ENCODE measurements at places on chromosomes 5 and 9.

- DNase-seq, result no peak
Observed at GRCh38 chr5:167639766-167640165, 651.7 kb upstream of the WWC1 start.

DNA sequence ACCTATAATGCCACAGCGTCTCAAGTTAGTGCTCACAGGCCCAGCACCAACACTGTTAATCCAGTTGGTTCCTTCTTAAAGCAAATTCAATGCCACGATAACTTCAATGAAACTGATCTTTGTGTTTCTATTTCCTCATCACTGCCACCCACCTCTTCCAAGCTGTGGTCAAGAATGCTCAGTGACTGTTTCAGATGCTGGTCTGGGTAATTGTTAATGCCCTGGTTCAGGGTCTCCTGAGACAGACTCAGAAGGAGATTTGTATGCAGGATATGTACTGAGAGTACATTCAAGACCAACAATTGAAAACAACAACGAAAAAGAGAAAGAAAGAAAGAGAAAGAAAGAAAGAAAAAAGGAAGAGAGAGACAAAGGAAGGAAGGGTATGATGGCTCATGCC is 505.3 kb downstream of the TLE4 start:
- no peak for DNase-seq

GRCh38 chr5:143593723-143594122 is 190.2 kb upstream of the NR3C1 start:
- no peak for DNase-seq

DNA sequence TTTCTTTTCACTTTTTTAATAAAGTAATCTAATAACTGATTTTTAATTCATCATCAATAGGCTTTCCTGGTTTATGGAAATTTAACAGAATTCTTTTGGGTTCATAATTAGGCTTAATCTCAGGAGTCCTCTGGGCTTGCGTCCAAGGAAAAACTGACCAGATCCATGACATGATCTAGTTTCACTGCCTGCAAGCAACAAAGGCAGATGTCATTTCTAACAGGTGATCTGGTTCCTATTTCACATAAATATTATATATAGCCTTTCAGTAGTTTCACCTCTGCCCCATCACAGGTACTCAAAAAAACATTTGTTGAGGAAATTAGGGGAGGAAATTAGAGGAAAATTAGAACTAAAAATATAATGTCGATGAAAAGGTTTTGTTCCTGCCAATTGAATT is 126.4 kb downstream of the FBXL17 start:
- no peak for DNase-seq

DNA sequence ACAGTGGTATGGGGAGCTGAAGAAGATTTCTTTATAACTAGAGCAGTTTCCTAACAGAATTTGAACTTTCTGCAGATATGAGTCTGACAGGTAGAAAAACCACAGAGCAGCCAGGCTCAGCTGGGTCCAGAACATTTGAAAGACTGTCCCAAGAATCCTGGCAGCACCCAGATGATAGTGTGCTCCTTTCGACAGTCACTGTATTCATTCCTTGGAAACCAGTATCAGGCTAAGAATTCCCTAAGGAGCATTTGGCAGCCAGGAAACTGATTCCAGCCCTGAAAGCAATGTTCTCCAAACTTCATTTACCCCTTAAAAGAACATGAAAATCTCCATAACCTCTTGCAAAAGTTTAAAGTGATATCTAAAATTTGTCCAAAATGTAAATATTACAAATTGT is 123.0 kb upstream of the MTAP start:
- no peak for DNase-seq

DNA sequence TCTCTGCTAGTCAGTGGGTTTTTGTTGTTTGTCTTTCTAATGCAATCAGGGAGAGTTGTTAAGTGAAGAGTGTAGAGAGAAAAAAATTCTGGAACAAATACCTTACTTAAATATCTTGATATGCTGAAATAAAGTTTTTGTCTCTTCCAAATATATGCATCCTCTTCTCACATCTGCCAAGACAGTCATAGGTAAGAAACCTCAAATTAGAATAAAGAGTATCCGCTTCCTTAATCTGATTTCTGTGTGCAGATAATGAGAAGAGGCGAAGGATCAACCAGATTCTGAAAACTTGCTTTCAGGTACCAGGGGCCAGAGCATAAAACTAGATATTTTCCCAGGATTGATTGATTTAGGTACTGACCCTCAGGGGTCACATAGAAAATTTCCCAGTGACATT is 11.3 kb upstream of the IL6ST start:
- DNase-seq, result no peak

GRCh38 chr9:97367729-97368128 is 44.2 kb upstream of the TDRD7 start:
- DNase-seq, result no peak

GRCh38 chr5:3428334-3428733 is 167.3 kb upstream of the IRX1 start:
- DNase-seq, result no peak

- DNase-seq, result no peak
Observed at GRCh38 chr5:173790836-173791546, 97.2 kb upstream of the CPEB4 start.

Data from umbilical cord (tissue), 2 donors.